ENCODE measurements at places on chromosomes 13 and 19.

DNA sequence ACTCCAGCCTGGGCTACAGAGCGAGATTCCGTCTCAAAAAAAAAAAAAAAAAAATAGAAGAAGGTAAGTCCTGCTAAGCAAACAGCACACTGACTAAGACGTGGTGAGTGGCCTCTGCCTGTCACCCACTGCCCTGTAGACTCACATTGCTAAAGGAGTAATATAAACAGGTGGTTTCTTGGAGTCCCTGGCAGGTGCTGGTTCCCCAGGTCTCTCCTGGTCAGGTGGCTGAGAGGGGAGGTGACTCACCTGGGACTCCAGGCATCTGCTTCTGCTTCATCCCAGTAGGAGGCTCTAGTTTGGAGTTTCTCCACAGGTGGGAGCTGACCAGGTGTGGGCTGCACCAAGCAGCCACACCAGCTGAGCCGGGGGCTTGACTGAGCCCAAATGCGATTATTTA lies at the start of gene OR10H1:
OR10H1 (minus strand) TSS at position 359 of the 400 bp plus-strand sequence. CDS start 7,627 bp downstream, outside the sequence.
- no peak for DNase-seq

DNA sequence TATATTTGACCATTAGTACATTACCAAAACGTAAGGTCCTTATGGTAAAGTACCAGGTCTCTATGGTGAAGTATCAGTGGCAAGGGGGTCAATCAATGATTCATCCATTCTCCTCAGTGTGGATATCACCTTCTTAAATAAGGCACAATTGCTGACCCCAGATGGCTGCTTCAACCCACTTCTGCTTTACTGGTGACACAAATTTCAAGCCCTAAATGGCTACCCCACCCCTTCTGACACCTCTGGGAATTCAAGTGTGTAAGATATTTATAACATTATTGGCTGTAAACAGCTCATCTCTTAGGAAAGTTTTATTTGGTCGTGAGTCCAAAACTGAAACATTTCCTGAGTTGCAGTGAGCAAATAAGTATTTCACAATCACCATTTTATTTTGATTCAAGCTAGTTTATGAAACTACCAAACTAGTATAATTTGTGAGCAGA lies 7.9 kb upstream of the WBP4 start:
- DNase-seq, result peak; percentile 20

- DNase-seq, result no peak
These were observed 747.2 kb upstream of the PCDH20 start for GRCh38 chr13:62162860-62163259.

DNA sequence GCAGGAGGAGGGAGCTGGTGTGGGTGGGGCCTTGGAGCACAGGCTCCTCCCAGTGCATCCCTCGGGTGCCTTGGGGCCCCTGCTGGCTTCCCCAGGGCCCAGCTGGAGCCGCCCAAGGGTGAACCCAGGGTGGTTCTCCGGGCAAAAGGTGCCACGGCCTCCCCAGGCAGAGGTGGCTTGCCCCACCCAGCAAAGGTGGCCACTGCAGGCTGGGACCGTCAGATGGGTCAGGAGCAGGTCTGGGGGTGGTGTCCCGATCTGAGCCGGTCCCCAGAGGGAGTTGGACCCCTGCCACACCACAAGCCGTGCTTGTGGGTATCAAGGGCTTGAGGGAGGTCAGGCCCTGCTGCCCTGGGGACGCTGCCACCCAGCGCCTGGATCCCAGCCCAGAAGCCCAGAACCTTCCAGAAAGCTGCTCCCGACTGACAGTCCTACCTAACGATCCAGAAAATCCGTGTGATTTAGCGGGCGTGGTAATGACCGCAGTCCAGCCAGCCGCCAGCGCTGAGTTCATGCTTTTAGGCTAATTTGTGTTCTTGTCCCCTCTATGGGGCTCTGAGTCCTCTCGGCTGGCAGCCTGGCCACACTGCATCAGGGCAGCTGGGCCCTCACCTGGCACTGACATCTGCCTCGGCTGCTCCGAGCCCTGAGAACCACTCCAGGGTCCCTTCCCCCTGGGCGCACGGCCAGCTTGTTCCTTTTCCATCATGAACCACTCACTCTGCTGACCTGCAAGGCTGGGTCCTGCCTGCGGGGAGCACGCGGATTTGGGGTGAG lies 5.0 kb upstream of the GRIN3B start:
- no peak for DNase-seq

- no peak for DNase-seq
These were observed 47.1 kb upstream of the ZMYM5 start for GRCh38 chr13:19910336-19911072.

- DNase-seq, result no peak
These were observed 11.3 kb upstream of the ITM2B start for GRCh38 chr13:48221686-48222187.

- DNase-seq, result no peak
These were observed 5.9 kb downstream of the CLPTM1 start for GRCh38 chr19:44960906-44961728.

- no peak for DNase-seq
These were observed 76.8 kb upstream of the ZNF835 start for GRCh38 chr19:56748378-56748777.

- no peak for DNase-seq
These were observed 478 bp downstream of the LMO7 start for GRCh38 chr13:75636436-75637180.

DNA sequence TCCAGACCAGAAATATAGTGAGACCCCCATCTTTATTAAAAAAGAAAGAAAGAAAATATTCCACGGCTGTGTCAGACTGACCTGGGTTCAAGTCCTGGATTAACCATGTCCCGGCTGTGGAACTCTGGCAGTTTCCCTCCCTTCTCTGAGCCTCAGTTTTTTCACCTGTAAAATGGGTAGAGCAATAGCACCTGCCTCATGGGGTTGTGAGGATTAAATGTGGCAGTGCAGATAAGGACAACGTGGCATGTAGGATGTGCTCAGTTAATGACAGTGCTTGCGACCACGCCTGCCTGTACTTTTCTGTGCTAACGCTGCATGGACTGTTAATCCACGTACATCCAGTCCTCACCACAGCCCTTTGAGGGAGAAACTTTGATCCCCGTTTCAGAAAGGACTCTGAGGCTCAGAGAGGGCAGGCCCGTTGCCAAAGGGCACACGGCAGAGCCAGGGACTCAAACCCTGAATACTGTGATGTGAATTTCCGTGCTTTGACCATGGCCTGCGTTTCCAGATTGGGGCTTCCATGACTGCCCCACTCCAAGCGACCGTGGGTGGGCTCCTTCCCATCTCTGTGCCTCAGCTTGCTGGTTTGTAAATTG lies 16.1 kb downstream of the SBK2 start:
- no peak for DNase-seq

GRCh38 chr13:63044589-63045313 lies 1629.1 kb upstream of the PCDH20 start:
- DNase-seq, result no peak

- DNase-seq, result no peak
These were observed 48.8 kb downstream of the IRS2 start for GRCh38 chr13:109737606-109738005.

GRCh38 chr13:108387156-108387555 lies 117.6 kb downstream of the TNFSF13B start:
- DNase-seq, result no peak

- DNase-seq, result peak; percentile 56
These were observed 19.8 kb upstream of the TCF3 start for GRCh38 chr19:1672038-1672768.

DNA sequence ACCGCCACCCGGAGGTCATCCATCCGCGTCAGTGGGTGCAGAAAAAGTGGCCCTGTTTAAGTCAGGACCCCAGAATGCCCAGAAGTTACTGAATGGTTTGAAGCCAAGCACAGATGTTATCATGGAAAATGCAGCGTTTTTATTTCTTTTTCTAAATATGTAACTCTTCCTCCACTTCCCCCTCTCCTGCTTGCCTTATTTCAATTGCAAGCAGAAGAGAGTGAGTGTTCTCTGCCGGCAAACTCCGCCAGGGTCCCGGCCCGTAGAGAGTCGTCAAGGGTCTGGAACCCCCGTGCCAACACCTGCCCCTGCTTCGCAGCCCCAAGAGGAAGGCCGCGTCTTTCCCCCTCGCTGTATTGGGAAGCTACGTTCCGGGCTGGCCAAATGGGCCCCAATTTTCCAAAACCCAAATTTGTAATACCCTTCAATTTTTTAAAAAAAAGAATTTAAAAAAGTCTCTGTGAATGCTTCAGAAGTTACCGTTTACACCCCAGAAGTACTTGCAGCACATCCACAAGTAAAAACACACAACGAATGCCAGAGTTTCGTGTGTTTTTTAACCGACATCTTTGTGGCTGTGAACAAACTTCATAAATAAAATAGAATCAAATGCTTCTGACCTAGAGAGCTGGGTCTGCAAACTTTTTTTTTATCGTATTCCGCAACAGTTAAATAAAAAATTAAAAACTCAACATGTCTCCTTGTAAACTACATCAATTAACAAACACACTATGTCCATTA lies 712 bp upstream of the PDX1 start:
- DNase-seq, result no peak

- DNase-seq, result no peak
These were observed 166.4 kb upstream of the SOX1 start for GRCh38 chr13:111900390-111901131.

DNA sequence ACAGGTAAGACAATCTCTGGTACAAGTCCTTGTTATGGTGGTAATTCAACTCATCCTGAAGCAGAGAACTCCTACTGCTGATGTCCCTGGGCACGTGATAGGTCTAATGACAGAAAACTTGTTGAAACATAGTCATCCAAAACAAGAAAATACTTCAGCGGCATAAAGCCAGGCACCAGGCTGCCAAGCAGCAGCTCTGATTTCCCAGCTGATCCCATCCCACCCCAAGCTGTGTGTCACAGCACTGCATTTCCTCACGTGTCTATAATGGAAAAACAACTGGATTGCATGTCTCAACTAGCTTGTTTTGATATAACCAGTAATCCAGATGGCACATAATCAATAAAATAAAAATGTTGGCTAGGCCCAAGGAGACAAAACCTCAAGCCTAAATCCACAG lies 64.8 kb downstream of the MIPEP start:
- no peak for DNase-seq

DNA sequence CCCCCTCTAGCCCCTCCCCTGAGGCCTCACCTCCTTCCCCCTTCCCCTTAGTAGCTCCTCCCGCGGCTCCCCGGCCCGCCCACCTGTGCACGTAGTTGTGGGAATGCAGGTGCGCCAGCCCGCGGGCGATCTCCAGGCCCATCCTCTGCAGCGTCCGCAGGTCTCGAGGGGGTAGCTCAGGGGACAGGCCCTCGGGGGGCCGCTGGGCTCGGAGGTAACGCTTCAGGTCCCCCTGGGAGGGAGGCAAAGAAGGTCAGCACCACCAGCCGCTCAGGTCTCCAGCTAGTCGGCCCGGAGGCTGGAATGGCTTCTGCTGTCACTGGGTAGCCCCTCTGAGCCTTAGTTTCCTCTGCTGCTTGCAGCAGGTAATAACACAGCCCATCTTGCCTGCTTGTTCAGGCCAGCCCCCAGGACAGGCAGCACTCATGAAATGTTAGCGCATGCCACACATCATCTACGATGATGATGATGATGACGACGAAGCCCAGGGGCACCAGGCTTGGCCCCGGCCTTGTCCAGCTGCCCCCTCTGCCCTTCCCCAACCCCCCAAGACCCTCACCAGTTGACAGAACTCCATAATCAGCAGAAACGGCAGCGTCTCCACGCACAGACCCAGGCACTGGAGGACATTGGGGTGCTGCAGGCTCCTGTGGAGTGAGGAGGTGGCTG lies 9.2 kb downstream of the LMTK3 start:
- no peak for DNase-seq

DNA sequence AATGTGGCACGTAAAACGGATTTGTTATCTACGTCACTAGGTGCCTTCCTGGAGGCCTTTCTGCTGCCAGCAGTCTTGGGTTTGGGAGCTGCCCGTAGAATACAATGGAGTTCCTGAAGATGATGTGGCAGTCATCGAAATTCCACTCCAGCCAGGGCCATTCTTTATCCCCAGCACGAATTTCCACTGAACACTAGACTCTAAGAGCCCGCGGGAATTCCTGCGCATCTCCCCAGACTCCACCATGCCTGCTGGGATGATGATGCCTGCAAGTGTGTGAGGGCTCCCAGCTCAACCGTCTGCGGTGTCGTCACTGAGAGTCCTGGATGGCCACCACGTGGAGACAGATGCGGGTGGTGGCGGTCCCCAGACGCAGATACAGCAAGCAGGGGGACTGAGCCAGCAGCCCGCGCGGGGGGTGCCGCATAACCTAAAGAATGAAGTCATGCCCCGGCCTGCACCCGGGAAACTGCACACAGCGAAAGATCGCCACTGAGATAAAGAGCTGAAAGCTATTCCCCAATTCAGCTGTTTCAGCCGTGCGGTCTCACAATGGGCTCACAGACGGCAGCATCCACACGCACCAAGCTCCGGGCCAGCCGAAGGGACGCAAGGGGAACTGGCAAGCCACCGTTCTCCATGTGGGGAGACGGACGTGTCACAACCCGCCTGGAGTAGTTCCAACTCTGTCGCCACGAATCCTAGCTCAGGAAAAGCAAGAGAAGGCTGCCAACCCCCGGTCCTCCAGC lies 41.1 kb downstream of the COL4A1 start:
- DNase-seq, result no peak

DNA sequence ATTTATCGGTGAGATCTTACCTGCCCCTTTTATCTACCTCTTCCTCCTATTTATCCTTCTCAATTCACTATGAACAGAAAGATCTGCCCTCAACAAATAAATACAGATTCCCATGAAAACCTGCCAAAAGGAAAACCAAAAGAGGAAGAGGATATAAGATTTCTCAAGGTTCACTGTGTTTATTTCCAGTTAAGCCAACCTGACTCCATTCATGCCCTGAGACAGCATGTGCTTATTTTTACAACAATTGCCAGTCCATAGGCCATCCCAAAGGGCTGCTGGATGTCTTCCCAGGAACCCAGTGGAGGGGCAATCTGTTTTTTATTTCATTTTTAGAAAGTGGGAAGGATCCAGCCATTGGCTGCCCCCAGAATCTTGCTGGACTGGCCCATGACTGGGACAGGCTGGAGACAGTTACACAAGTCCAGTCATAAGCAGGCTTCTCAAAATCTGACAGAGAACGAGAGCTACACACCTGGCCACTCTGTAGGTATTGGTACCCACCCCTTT lies 209.1 kb downstream of the IRS2 start:
- DNase-seq, result no peak

GRCh38 chr19:13980340-13980739 lies 25.8 kb downstream of the RFX1 start:
- DNase-seq, result no peak

GRCh38 chr13:25766991-25767390 lies 284.8 kb downstream of the SHISA2 start:
- DNase-seq, result no peak

DNA sequence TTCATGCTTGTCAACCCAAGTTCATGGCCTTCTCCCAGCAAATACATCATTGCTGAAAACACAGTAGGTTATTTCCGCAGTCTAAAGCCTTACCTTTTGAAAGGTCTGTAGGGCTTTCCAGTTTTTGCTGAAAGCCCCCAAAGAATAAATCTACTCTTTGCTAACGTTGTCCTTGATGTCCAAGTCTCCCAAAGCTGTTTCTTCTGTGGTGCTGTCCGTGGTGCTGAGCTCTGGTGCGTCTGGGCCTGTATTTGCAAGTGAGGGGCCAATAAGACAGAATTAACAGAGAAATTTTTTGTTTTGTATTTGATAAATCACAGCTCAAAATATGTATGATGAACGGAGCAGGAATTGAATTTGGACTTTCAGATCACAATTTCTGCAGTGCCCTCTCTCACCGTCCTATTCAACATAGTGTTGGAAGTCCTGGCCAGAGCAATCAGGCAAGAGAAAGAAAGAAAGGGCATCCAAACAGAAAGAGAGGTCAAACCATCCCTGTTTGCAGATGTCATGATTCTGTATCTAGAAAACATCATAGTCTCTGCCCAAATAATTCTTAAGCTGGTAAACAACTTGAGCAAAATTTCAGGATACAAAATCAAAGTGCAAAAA lies 9.8 kb upstream of the LGALS16 start:
- no peak for DNase-seq

- DNase-seq, result peak; percentile 19
These were observed 455.7 kb downstream of the FGF9 start for GRCh38 chr13:22126433-22127021.

- no peak for DNase-seq
These were observed 439 bp downstream of the DZIP1 start for GRCh38 chr13:95643936-95644598.
